Progenitor cell of endocrine pancreas (in vitro differentiated cells): ENCODE measurements at places on chromosomes 13 and 19. TPM values are rescaled to one million over a fixed set of nuclear protein-coding genes. Genes with fewer than 3 reads are reported as not detected.

DNA sequence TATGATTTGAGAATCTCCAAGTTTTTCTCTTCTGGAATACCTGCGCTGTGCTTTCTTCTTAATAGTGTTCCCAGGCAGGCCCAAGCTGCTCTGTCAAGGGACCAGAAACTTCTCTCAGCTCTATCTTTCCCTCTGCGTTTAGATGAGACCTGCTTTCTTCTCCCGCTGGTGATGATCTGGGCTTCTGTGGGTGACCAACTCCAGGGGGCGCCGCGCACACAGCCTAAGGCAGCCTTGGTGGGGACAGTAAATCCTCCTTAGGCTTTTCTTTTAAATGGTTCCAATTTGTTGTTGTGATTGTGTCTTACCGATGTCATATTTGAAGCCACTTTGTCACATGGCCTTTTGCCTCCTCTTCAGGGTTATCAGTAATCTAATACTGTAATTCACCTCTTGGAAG is 439.4 kb upstream of the KLF12 start:
- H3K27ac ChIP-seq: no peak overlapping the region
- no peak overlapping the region for H3K4me3 ChIP-seq
- peaks cover 33% of the 10 kb centered on the region for H3K27me3 ChIP-seq
- H3K36me3 ChIP-seq: no peaks in the 10 kb centered on the region
- no peak for DNase-seq
- H3K4me1 ChIP-seq: peaks cover 14% of the 10 kb centered on the region

The GJB2 gene
- 1.1 and 2.4 TPM in 2 replicates for total RNA-seq

- H3K36me3 ChIP-seq: no peaks in the 10 kb centered on the region
- peaks cover 2% of the 10 kb centered on the region for H3K27me3 ChIP-seq
- no peak overlapping the region for H3K27ac ChIP-seq
- no peak for DNase-seq
These were observed 384.4 kb downstream of the FGF9 start for GRCh38 chr13:22055259-22055658.

DNA sequence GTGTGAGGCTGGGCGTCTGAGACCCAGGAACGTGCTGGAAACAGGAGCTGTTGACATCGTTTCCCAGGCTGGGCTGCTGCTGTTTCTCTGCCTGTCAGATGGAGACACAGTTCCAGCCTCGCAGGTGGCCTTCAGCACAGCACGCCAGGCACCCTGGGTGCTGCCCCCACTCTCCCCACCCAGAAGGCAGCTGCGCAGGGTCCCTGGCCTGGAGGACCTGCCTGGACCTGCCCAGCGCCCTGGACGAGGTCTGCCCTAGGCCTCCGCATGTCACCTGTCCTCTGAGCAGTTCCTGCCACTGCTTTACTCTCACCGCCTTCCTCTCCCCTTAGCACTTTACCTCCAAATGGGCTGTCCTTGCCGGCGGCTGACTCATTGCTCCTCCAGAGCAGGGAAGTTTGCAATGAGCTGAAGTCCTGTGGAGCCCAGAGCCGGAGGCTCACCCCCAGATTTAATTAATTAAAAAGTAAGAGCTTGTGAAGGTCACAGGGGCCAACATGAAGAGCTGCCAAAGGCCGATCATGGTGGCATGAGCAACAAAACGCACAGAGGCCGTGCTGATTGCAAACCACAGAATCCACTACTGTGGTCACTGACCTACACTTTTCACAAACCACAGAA is 32.2 kb downstream of the C13orf46 start:
- no peaks in the 10 kb centered on the region for H3K36me3 ChIP-seq
- DNase-seq: no peak
- H3K27ac ChIP-seq: no peak overlapping the region
- peaks cover 13% of the 10 kb centered on the region for H3K27me3 ChIP-seq
- H3K4me1 ChIP-seq: peaks cover 12% of the 10 kb centered on the region

The ZNF724 gene
- total RNA-seq: 21.7 and 22.1 TPM in 2 replicates

DNA sequence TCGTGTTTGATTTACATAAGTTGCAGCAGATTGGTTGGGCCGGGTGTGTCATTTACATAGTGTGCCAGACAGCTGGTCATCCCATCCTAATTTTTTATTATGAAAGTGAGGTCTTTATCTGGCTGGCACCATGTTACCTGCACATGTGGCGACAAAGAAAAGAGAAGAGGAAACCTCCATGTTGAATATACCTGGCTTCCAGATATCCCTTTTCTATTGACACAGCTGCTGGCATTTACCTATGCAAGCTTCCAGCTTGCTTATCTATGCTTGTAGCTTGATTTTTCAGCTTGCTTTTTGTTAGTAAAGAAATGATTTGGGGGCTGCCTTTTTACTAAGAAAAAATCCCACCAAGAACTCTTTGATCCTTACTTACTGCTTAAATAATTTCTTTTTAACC is 681.3 kb upstream of the SLITRK1 start:
- peaks cover 8% of the 10 kb centered on the region for H3K4me1 ChIP-seq
- H3K27ac ChIP-seq: no peak overlapping the region
- peaks cover 6% of the 10 kb centered on the region for H3K36me3 ChIP-seq
- no peak for DNase-seq
- no peaks in the 10 kb centered on the region for H3K27me3 ChIP-seq

DNA sequence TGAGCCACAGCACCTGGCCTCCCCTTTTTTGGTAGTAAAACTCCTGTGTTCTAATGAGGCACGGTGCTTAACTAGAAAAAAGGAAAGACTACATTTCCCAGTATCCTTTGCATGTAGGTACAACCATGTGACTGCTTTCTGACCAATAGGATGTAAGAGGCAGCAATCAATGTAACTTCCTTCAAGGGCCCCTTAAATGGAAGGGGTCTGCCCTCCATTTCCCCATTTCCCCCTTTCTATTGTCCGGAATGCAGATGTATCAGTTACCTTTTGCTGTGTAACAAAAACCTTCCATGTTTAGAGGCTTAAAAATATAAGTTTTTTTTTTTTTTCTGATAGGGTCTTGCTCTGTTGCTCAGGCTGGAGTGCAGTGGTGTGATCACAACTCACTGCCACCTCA is 2.2 kb downstream of the GPR32 start:
- H3K36me3 ChIP-seq: no peaks in the 10 kb centered on the region
- no peak for DNase-seq
- no peak overlapping the region for H3K27ac ChIP-seq
- no peak overlapping the region for H3K4me3 ChIP-seq

GRCh38 chr13:63501702-63502101 is 2086.1 kb upstream of the PCDH20 start:
- no peaks in the 10 kb centered on the region for H3K36me3 ChIP-seq
- no peaks in the 10 kb centered on the region for H3K27me3 ChIP-seq
- no peak for DNase-seq
- H3K27ac ChIP-seq: no peak overlapping the region

The CIRBP gene
- total RNA-seq: 462 and 465 TPM in 2 replicates

- H3K36me3 ChIP-seq: no peaks in the 10 kb centered on the region
- no peak overlapping the region for H3K4me3 ChIP-seq
- H3K27me3 ChIP-seq: peaks cover 3% of the 10 kb centered on the region
- DNase-seq: no peak
- H3K4me1 ChIP-seq: peaks cover 19% of the 10 kb centered on the region
These were observed 9.8 kb upstream of the SERP2 start for GRCh38 chr13:44363631-44364344.

GRCh38 chr13:80215368-80215767 is 125.6 kb downstream of the SPRY2 start:
- H3K27me3 ChIP-seq: no peaks in the 10 kb centered on the region
- DNase-seq: no peak
- H3K27ac ChIP-seq: peak overlapping the region; percentile 11
- no peaks in the 10 kb centered on the region for H3K36me3 ChIP-seq
- peaks cover 31% of the 10 kb centered on the region for H3K4me1 ChIP-seq

DNA sequence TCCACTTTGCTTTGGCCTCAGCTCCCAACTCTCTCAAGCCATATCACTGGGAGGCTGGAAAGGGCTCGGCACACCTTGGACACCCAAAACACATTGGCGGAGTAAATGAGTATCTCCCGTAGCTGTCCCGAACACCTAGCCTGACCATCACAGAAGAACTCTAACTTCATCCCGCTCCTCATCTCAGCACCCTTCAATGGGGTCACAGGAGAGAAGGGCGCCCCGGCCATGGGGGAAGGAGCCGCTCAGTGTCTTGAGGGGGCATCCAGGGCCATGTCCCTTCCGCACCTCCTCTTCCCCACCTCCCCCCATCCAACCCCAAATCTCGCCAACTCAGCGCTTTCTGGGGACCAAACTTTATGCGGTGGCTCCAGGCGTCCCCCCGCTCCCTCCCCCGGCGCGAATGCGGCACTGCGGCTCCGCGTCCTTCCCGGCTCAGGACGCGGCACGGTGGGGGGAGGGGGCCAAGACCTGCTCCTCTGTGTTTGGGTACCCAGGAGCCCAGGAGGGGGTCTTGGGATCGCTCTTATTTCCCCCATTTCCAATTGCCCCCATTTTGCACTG is 3.0 kb downstream of the KCNC3 start:
- DNase-seq: no peak
- H3K27ac ChIP-seq: no peak overlapping the region
- H3K4me3 ChIP-seq: no peak overlapping the region
- peaks cover 30% of the 10 kb centered on the region for H3K4me1 ChIP-seq
